NCI-H1436 treated with DMSO at 0.1 percent for 48 hours (cell line): ENCODE measurements at places on chromosomes 7 and 10.

DNA sequence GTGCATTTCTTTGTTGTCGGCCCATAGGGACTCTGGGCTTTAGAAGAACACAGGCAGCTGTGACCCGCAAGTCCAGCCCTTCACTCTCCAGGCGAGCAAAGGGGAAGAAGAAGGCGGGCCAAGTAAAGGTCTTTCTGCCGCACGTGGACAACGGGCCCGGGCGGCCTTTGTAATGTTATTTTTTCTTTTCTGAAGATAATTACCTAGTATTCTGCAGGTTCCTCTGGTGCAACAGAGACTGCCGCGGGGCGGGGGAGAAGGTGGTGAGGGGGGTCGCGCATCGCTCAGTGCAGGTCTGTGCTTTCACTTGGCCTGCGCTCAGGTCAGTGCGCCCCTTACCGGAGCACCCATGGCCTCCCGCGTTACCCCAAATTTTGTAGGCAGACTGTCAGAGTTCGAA lies 7.1 kb upstream of the TBX20 start:
- DNase-seq: no peak

DNA sequence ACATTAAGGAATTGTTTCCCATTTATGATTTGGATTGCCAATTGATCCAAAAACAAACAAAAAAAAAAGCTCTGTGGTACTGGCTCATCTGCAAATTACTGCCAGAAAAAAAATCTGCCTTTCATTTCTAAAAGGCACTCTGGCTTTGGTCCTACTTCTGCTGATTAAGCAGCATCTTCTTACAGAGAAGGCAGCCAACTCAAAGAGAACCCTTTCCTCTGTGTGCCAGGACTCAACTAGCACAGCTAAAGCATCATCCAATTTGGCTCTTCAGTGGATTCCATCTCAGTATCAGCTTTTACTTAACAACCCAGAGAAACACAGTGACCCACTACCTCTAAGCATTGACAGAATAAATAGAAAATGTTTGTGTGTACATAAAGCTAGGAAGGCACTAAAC lies 80.6 kb downstream of the GSAP start:
- no peak for DNase-seq

DNA sequence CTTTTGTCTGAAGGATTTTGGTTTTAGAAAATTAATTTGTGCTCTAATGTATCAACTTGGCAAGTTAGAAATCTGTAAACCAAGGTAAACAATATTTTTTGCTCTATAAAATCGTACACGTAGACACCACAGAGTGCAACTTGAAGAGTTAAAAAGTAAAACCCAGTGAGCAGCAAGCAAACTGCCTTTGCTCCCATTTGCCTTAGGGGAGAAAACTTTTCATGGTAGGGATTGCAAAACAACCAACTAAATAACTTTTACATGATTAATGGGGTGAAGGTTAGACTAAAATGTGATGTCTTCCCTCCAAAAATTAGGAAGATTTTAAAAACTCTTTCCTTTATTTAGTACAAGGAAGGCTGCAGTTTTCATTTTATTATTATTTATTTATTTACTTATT lies 224.2 kb upstream of the LYZL1 start:
- no peak for DNase-seq

- no peak for DNase-seq
Observed at GRCh38 chr10:28179006-28179742, 123.7 kb downstream of the MPP7 start.
